ENCODE measurements at places on chromosomes 7 and 10. TPM values are rescaled to one million over a fixed set of nuclear protein-coding genes. Genes with fewer than 3 reads are reported as not detected.

DNA sequence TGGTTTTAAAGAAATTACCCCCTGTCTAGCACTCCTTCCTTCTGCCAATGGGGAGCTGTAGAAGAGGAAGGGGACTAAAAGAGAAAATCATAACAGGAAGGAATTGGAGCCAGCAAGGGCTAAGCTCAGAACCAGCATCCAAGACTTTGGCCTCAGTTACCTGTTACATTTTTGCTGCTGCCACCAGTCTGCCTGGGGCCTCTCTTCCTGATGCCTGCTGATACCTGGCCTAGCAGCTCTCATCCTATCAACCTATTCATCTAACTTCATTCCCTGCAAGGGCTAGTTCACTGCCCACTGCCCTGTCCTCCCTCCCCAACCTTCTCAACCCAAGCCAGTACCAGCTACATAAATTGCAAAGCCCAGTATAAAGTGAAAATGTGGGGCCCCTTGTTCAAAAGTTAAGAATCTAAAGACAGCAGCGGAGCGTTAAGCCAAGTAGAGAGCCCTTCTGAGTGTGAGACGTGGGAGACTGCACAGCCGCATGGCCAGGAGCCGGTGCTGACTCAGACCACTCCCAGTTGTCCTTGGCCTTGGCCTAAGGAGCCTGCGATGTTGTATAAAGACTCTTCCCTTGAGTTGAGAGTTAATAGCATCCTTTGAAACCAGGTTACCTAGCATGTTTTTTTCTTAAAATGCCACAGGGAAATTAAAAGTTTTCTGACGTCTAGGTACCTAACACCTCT lies 13.2 kb upstream of the AOC1 start:
- no peaks in the 10 kb centered on the region for H3K36me3 ChIP-seq
- DNase-seq = peak; percentile 40
- no peaks in the 10 kb centered on the region for H3K27me3 ChIP-seq
- peaks cover 7% of the 10 kb centered on the region for H3K4me1 ChIP-seq
- no peak overlapping the region for H3K4me3 ChIP-seq
- peak overlapping the region; percentile 9 for H3K27ac ChIP-seq

- H3K27me3 ChIP-seq = peaks cover 12% of the 10 kb centered on the region
- H3K4me3 ChIP-seq = peak overlapping the region; percentile 43
- no peaks in the 10 kb centered on the region for H3K4me1 ChIP-seq
- H3K27ac ChIP-seq = no peak overlapping the region
- H3K36me3 ChIP-seq = no peaks in the 10 kb centered on the region
Observed at GRCh38 chr7:132576721-132577085, 433 bp upstream of the PLXNA4 start.

GRCh38 chr7:103521937-103522336 lies 75.9 kb upstream of the SLC26A5 start:
- DNase-seq = no peak
- no peaks in the 10 kb centered on the region for H3K27me3 ChIP-seq
- H3K4me1 ChIP-seq = no peaks in the 10 kb centered on the region
- no peak overlapping the region for H3K4me3 ChIP-seq
- H3K27ac ChIP-seq = no peak overlapping the region
- H3K36me3 ChIP-seq = no peaks in the 10 kb centered on the region

- H3K27me3 ChIP-seq = no peaks in the 10 kb centered on the region
- H3K36me3 ChIP-seq = no peaks in the 10 kb centered on the region
- no peak overlapping the region for H3K27ac ChIP-seq
- DNase-seq = no peak
Observed at GRCh38 chr7:111096997-111097396, 6.1 kb downstream of the LRRN3 start.

Gene CPSF4
- 28.9 TPM for total RNA-seq

Gene OPN1SW
- total RNA-seq = not detected

Gene SAP25
- total RNA-seq = 9.8 TPM

Gene PDZD7
- total RNA-seq = 1.6 TPM

Gene VWDE
- 1.5 TPM for total RNA-seq
